ENCODE measurements at places on chromosomes 3 and 15. TPM values are rescaled to one million over a fixed set of nuclear protein-coding genes. Genes with fewer than 3 reads are reported as not detected.

ITIH1 gene
- not detected for total RNA-seq

VIPR1 gene
- total RNA-seq = 33.4 TPM

DNA sequence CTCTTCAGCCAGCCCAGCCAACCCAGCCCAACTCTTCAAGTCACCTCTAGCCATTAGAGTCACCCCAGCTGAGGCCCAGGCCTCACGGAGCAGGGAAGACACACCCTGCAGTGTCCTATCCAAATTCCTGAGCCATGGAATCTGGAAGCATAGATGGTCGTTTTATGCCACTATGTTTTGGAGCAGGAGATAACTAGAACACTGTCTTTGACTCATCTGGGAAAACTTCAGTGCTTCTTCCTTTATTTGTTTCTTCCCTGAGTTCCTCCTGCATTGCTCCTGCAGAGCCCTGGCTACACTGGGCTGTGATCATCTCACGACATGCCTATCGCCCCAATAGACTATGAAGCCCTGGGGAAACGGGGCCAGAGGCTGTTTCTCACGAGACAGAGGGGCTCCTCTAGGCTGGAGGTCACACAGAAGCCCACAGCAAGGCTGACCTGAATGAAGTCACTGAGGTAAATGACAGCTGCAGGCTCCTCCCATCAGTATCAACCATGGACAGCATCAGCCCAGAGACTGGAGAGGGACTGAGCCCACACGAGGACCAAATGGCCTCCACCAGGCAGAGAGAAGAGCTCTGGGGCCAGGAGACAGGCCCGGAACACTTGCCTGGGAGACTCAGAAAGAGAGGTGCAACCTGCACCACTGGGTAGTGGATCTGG lies 22.7 kb downstream of the CRABP1 start:
- no peak for DNase-seq

PLA1A gene
- 0.45 TPM for total RNA-seq

- DNase-seq = no peak
These were observed 27.9 kb downstream of the PDIA5 start for GRCh38 chr3:123094516-123095313.

DNA sequence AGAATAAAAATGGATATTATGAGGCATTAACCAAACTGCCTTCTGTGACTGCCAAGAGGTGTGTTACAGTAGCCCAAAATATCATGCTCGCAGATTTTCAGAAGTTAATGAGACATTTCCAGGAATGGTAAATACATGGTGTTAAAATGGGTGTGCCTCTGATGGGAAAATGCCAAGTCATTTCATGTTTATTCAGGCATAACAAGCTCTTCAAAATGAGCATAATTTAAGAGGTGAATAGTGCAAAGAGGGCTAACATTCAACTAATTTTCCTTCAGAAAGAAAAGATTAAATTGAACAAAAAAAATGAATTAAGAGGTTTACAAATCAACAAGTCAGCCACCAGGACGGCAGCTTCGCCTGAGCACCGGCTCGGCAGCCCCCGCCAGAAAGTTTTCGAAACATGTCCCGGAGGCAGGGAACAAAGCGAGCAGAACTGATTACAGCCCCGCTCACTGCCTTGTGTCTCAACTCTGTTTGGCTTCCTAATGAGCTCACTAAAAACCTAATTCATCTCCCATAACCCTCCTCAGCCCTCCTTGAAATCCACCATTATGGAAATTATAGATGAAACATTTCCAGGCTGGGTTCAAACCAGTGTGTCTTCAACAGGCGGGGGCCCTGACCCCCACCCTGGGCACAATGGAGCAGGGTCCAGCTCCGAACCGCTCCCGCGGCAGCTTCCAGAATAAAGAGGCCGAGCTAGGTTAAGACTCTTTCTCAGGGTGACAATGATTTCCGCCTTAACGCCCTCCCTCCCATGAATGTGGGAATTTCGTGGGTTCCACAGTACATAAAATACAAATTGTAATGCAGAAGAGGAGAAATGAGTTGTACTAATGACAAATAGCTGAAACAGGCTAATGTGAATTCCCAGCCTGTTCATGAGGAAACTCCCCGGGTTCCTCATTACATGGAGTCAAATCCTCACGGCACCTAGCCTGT lies 43.9 kb downstream of the MEIS2 start:
- no peak for DNase-seq

Data from T-helper 17 cell (primary cell).